ENCODE measurements at places on chromosomes 7 and 10.

DNA sequence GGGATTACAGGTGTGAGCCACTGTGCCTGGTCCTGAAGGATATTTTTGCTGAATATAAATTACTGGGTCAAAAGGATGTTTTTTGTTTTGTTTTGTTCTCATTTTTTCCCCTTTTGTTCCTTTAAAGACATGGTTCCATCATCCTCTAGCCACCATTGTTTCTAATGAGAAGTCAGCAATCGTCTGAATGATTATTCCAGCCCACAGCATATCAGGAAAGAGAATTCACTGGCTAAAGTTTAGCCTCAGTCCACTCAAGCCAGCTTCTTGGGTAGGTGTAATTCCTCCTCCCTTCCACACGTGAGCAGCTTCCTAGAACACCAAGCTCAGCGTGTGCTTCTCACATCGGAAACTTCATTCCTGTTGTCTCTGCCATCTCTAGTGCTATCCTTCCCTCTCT lies 112.8 kb upstream of the INSIG1 start:
- DNase-seq: no peak

DNA sequence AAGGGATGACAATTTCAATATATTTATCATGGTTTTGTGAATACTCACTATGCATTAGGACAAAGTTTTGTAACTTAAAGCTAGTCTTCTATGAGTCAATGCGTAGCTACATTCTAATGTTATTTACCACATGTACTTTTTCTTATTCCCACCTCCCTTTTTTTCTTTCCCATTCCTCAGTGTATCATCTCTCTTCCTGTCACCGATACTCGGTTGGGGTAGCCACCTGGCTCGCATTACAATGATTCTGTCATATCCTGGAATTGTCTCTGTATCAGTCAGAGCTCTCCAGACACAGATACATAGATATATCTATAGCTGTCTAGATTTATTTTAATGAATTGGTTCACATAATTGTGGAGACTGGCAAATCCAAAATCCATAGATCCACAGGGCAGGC lies 9.8 kb upstream of the RALA start:
- no peak for DNase-seq

- peak; percentile 9 for DNase-seq
These were observed 229.5 kb upstream of the FZD1 start for GRCh38 chr7:91034459-91035368.

GRCh38 chr7:45155357-45155900 lies 2.2 kb upstream of the RAMP3 start:
- no peak for DNase-seq

- no peak for DNase-seq
These were observed 67.6 kb downstream of the JAZF1 start for GRCh38 chr7:28112883-28113540.

DNA sequence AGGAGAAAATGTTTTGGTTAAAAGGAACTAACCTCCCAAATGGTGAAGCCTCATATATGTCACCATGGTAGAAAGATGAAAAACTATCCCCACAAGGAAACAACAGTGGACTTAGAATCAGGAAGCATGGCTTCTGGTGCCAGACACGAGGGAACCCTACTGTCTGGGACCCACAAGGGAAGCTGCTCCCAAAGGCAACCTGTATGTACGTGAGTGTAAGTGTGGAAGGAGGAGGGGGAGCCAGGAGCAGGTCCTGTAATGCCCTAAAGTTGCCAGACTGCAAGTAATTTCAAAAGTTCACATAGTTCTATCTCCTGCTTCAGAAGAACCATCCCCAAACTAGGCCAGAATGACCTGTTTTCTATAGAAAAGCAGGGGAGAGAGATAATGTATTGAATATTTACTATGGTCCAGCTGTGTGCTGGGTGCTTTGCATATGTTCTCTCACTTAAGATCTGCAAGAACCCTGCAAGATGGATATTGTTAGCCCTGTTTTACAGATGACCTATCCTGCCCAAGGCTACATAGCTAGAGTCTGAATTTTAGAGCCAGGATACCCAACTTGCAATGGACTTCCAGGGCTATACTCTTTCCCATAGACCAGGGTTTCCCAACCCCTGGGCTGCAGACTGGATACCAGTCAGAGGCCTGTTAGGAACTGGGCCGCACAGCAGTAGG lies 19.2 kb downstream of the DUSP5 start:
- DNase-seq: no peak

DNA sequence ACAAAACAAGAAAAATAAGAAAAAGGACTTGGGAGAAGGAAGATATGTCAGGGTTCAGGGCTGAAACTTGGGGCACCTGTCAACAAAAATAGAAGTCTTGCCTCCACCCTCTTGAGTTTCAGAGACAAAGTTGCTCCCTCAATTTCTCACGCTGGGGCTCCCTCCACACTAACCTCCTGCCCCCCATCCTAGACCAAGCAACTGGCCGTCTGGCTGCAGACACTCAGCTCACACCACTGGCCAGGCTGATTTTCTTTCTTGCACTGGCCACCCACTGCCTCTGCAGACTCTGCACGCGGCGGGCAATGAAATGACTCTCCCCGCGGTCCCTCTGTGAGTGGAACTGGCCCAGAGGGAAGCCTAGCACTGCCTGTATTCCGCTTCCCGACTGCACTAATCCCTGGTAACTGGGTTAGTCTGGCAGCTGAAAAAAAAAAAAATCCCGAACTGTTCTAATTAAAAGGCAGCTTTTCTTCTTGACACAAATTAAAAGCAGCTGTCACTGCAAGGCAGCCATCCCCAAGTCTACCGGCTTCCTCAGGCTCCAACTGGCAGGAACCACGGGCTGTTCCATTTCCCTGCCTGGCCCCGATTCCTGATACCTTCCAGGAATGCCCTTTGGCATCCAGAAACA lies 83.5 kb downstream of the SPDYE5 start:
- DNase-seq: no peak

- no peak for DNase-seq
These were observed 220.1 kb downstream of the POU6F2 start for GRCh38 chr7:39197831-39198230.

DNA sequence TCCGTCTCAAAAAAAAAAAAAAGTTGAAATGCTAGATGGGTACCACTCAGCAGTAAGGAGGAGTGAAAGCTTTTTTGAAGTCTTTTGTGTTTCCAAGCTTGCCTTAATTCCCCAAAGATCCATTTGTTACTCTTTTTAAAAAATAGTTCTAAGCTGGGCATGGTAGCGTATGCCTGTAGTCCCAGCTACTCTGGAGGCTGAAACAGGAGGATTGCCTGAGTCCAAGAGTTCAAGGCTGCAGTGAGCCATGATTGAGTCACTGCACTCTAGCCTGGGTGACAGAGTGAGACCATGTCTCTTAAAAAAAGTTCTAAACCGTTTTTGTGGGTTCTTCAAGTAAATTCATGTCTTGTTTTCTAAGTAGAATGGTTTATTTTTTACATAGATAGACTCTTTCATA lies 5.3 kb downstream of the TBC1D12 start:
- no peak for DNase-seq

GRCh38 chr10:86711513-86712316 lies 43.4 kb downstream of the LDB3 start:
- no peak for DNase-seq

DNA sequence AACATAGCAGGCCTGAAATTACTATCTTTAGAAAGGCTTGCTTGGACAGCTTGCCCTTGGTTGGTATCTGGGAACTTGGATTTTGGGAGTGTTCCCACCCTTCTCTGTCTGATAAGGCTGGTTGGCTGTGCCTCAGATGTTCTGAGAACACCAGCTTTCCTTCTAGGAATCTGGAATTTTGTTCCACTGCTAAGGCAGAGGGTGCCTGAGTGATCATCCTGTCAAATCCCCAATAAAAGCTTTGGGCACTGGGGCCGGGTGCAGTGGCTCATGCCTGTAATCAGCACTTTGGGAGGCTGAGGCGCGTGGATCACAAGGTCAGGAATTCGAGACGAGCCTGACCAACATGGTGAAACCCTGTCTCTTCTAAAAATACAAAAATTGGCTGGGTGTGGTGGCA lies 5.0 kb downstream of the TRUB1 start:
- DNase-seq: no peak

DNA sequence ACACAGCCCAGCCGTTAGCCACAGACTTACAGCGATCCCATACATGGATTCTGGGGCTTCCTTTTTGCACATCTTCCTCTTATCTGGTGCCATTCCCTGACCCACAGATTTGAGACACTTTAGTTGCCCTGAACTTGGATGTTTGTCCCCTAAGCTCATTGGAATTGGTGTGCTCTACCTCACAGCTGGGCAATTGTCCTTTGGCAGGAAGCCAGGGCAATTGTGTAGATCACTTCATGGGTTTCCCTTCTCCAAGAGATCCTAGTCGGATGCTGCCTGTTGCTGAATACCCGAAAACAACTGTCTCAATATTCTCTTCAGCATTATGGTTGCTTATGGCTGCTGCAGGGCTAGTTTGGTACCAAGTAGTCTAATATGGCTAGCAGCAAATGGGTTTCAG lies 470.7 kb upstream of the MKI67 start:
- no peak for DNase-seq

DNA sequence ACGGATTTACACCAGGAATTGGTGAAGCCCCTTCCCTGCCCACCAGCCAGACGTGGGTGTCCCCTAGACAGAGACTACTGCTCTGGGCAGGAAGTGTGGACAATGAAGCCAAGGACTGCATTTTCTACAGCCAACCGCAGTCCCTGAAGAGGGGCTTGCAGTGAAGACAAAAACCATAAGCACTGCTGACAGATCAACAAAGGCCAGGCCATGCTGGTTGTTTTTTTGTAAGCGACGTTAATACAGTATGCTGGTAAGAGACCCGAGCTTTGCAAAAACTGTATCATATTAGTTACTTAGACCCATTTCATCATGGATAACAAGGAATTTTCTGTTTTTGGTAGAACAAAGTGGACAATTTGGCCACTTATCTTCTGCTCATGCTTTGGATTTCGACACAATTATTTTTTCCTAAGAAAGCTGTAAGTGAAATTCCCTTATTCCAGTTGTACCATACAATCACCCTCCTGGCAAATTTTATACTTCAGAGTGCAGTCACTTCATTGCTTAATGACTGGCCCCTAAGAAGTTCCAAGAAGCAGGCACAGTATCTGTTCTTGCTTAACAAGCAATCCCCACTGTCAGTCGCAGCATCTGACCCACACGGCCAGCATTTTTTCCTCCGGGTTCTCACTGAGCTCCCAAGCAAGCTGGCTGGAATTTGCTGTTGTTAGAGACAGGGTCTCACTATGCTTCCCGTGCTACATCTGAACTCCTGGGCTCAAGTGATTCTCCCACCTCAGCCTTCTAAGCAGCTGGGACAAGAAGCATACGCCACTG lies 163.5 kb downstream of the PARD3 start:
- DNase-seq: no peak

DNA sequence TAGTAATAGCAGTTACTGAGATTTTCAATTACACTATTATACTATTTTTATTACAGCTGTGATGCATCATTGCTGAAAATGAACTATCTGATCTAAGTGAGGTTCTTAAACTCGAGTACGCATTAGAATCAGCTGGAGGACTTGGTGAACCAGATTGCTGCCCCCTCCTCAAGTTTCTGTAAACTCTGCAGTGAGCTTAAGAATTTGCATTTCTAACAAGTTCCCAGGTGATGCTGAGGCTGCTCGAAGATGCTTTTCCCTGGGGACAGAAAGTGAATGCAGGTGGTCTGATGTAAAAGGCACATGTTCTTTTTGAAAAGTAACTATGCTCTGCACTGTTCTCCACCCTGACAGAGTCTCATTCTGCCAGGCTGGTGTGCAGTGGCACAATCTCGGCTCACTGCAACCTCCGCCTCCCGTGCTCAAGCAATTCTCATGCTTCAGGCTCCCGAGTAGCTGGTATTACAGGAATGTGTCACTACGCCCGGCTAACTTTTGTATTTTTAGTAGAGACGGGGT lies 12.5 kb downstream of the RNF133 start:
- DNase-seq: no peak

DNA sequence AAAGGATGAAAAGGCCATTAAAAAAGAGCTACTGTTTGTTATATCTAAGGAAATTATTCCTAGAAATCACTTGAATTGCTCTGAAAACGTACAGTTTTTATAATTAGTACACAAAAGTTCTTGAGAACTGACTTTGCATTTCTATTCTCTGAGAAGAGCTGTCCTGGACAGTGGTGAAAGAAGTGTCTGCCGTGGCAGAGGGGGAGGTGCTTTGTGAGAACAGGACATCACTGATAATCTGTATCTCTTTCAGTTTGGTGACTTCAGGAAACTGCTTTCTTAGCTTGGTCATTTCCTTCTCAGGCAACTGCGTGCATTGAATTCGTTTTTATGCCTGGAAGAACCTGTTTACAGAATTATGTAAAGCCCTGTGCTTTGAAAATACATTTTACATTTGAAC lies 52.1 kb downstream of the POLL start:
- DNase-seq: no peak

DNA sequence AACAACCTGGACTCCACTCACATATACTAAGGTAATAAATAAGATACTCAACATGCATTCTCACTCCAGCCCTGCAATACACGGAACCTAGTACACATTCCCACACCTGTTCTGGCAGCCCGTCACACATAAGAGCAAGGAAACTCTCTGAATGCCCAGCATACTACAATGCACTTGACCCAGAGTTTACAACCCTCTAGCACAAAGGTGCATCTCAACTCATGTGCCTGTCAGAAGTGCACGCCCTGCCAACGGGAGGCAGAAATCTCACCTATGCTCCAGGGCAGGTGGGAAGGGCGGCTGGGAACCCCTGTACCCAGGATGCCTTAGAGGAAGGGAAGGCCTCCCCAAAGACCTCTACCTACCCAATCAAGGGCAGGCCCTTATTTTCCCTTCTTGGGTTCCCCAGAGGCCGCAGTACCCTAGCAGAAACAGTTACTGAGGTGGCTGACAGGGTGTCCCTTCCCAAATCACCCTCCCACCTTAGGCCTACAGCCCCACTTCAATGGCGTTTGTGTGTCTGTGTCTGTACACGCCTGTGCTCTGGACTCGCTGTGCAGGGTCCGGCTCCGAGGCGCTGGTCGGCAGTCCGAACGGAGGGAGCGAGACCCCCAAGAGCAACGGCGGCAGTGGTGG lies 2.0 kb downstream of the EVX1 start:
- no peak for DNase-seq

DNA sequence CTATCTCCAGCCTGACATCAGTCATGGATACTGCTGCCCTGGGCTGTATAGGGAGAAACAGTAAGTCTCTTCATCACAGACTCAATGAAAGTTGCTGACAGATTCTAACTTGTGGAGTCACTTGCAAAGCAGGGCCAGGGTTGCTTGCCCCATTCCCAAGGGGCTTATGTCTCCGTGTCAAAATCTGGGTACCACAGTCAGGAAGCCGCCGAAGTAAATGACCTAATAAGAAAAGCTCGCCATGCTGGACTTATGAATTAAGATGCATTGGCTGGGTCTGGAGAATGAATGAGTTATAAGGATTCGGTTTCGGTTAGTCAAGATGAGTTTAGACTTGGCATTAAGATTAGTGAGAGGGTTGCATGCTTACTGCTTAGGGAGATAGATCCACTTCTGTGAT lies 10.8 kb upstream of the OR6V1 start:
- DNase-seq: no peak

All from NK-92 treated with Interleukin-12 subunit alpha and Interleukin-12 subunit beta, amount 100 ng/mL, for 24 hours (cell line).